ENCODE measurements at places on chromosomes 5 and 9.

- no peak for DNase-seq
Measured at GRCh38 chr9:68923480-68923879, 90.4 kb downstream of the PRKACG start.

- DNase-seq, result no peak
Measured at GRCh38 chr9:76417394-76417793, 23.2 kb upstream of the RFK start.

- no peak for DNase-seq
Measured at GRCh38 chr9:81080185-81080584, 609.2 kb downstream of the TLE1 start.

GRCh38 chr5:67104859-67105258, 91.7 kb downstream of the CD180 start:
- no peak for DNase-seq

DNA sequence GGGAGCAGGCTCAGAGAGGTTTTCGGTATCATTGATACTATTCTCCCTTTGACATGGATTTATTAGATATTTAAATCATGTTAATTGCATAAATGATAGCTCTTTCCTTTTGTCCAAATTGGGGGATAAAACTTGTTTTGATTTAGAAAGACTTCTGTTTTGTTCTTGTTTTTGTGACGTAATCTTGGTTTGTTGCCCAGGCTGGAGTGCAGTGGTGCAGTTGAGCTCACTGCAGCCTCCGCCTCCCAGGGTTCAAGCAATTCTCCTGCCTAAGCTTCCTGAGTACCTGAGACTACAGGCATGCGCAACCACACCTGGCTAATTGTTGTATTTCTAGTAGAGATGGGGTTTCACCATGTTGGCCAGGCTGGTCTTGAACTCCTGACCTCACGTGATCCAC, 7.1 kb downstream of the MAT2B start:
- DNase-seq, result no peak

DNA sequence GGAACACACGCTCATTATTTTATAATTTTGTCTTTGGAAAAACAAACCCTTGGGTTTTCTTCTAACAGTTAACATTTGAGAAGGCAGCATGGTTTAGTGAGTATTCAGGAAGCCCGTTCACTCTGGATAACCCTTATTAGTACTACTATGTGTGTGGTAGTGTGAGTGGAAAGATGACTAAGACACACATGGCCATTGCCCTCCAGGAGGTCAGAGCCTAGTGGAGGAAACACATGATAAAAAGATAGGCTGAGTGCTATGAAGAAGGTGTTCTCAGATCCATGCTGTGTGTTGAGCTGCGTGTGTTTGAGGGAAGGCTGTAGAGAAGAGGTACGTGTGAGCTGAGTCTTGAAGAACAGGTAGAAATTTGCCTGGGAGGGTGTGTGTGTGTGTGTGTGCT, 8.4 kb downstream of the C5orf47 start:
- no peak for DNase-seq

- DNase-seq, result no peak
Measured at GRCh38 chr9:3458806-3459475, 66.9 kb downstream of the RFX3 start.

DNA sequence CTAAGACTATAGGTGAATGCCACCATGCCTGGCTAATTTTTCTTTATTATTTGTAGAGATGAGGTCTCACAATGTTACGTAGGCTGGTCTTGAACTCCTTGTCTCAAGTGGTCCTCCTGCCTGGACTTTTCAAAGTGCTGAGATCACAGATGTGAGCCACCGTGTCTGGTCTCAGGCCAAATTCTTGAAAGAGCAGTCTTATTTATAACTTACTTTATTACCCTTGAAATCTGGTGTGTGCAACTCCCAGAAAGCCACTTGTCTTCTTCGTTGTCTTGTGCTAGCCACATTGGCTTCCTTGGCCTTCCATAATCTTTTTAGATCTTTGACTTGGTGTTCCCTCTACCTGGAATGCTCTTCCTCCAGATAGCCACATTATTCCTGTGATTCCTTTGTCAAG, 50.1 kb downstream of the CTNNA1 start:
- no peak for DNase-seq

GRCh38 chr9:133825555-133826218, 87.5 kb upstream of the SARDH start:
- no peak for DNase-seq

DNA sequence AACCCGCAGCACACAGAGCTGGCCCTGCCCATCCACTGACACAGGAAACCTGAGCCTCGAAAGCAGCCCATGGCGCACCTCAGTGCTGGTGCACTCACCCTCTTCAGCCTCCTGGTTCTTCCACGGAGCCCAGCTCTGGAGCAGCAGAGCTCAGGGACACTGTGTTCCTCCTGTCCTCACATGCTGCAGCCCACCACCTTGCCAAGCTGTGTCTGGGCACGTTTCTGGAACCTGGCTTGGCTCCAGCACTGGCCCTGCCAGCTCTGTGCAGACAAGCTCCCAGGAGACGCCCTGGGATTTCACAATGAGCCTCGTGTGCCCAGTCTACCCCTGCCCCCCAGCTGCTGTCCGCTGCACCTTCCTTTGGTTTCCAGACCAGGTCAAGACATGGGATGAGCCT, 119.5 kb downstream of the SYK start:
- no peak for DNase-seq

- no peak for DNase-seq
Measured at GRCh38 chr9:114694146-114694545, 12.2 kb upstream of the TEX48 start.

GRCh38 chr9:124789531-124789930, 12.6 kb downstream of the OLFML2A start:
- DNase-seq, result no peak

DNA sequence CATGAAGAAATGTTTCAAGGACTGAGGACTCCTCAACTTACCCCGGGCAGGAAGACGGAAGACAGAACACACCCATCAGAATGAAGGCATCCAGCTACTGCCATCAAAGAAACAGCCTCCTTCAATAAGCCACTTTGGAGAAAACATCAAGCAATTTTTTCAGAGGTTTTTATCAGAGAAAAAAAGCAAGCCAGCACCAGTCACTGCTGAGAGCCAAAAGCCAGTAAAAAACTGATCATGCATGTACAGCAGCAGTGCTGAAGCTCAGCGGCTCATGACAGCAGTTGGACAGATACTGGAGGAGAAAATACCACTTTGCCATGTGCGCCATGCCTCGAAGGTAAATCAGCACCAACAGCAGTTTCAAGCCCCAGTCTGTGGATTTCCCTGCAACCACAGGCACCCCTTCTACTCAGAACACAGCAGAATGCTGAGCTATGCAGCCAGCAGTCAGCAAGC, 10.1 kb upstream of the ZNF484 start:
- no peak for DNase-seq

DNA sequence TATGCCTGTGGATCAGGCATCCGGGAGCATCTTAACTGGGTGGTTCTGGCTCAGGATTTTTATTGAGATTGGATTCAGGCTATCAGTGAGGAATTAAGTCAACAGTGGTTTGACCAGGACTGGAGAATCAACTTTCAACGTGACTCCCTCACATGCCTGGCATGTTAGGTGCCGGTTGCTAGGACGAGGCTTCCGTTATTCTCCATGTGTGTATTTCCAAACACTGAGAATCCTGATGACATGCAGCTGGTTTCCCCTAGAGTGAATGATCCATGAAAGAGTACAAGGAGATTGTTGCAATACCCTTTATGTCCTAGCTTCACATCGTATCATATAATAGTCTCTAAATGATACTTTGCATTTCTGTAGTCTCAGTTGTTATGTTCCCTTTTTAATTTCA, 529.2 kb downstream of the ANXA1 start:
- no peak for DNase-seq

- DNase-seq, result no peak
Measured at GRCh38 chr5:179128976-179129375, 68.8 kb downstream of the ZNF354C start.

GRCh38 chr5:96087939-96088338, 126.3 kb upstream of the ELL2 start:
- no peak for DNase-seq

GRCh38 chr5:126656401-126657007, 55.8 kb downstream of the PHAX start:
- DNase-seq, result peak; percentile 45

GRCh38 chr5:43044181-43044914, 4.2 kb upstream of the ANXA2R start:
- no peak for DNase-seq

- DNase-seq, result no peak
Measured at GRCh38 chr5:90113108-90113507, 296.4 kb downstream of the CETN3 start.

GRCh38 chr9:96067600-96067999, 192.1 kb downstream of the ERCC6L2 start:
- DNase-seq, result no peak

DNA sequence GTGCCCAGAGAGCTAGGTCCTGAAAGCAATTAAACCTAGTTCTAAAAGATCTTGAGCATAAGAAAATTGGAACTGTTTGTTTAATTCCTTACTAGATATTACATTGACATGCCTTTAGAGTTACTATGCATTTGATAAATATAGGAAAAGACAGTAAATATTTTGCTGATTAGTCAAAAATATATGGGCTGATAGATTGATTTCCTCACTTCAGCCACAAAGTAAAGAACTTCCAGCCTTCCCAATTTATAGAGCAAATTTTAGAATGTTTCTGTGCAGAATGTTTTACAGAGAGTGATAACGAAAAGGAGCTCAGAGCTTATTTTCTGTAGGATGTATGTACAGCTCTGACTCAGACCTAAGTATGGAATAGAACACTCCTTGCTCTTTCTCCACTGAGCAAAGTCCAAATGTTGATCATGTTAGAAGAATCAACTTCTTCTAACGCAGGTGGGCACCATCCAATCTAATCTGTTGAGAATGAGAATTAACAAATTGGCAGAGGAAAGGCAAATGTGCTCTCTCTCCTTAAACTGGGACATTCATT, 72.9 kb upstream of the PAM start:
- DNase-seq, result no peak

DNA sequence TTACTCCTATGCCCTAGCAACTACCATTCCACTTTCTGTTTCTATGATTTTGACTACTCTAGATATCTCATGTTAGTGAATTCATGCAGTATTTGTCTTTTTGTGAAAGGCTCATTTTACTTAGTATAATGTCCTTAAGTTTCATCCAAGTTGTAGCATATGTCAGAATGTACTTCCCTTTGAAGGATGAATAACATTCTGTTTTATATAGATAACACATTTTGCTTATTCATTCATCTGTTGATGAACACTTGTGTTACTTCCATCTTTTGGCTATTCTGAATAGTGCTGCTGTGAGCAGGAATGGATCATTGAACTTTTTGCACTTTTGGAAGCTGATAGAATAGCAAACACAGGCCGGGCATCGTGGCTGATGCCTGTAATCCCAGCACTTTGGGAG, 140.2 kb upstream of the MYO10 start:
- no peak for DNase-seq

GRCh38 chr5:3365501-3366215, 230.0 kb upstream of the IRX1 start:
- no peak for DNase-seq

- no peak for DNase-seq
Measured at GRCh38 chr5:80070338-80071056, 35.3 kb downstream of the THBS4 start.

- DNase-seq, result no peak
Measured at GRCh38 chr9:129033216-129033615, 3.2 kb upstream of the MIGA2 start.

GRCh38 chr9:97176206-97176605, 131.3 kb upstream of the CCDC180 start:
- DNase-seq, result no peak

- no peak for DNase-seq
Measured at GRCh38 chr9:124764774-124765438, 6.2 kb downstream of the NR6A1 start.

GRCh38 chr5:24226479-24226878, 418.3 kb downstream of the CDH10 start:
- DNase-seq, result no peak

GRCh38 chr9:137286975-137287383, 9.5 kb downstream of the TOR4A start:
- peak; percentile 86 for DNase-seq

DNA sequence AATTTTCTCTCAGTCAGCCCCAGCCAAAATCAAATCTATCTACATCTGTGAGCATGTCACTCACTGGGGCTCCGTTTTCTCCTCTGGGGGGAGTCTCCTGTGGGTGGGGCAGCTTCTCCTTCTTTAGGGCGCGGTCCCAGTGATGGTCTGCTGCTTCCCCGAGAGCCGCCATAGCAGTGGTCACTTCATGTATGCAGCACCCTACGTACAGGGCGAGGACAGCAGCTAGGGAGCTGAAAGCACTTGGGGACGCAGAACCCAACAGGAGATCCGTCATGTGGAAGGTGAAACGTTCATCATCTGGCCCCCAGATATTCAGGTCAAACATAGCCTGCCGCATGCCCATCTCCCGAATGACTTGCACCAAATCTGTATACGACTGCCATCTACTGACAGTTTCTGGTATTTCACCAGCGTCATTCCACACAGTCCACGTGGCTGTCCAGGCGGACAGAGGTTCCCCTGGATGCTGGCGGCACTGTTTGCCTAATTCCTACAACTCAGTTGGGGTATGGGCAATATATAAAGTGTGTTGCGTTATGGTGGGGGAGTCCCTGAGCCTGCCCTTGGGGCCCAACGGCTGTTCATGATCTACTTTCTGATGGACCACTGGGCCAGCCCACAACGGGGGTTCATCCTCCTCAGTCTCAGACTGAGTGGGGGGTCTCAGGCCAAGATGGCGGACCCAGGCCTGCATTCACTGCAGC, 795.0 kb downstream of the EFNA5 start:
- no peak for DNase-seq

DNA sequence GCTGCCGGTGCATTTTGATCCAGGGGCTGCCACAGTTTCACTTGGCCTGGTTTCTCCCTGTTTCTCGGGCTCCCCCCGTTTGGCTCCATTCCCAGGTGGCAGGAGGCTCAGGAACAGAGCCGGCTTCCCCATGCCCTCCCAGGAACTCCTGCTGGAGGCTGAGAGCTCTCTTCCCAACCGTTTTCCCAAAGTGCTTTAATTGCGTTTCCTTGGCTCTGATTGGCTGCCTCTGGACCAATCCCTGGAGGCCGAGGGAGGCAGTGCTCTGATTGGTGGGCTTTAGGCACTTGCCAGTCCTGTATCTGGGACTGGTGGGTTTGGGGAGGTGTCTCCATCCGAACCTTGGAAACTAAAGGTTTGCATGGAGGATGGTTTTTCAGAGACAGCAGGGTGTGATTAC, 4.9 kb downstream of the TSPAN17 start:
- peak; percentile 42 for DNase-seq
